ENCODE measurements at places on chromosomes 3 and 15. TPM values are rescaled to one million over a fixed set of nuclear protein-coding genes. Genes with fewer than 3 reads are reported as not detected.

DNA sequence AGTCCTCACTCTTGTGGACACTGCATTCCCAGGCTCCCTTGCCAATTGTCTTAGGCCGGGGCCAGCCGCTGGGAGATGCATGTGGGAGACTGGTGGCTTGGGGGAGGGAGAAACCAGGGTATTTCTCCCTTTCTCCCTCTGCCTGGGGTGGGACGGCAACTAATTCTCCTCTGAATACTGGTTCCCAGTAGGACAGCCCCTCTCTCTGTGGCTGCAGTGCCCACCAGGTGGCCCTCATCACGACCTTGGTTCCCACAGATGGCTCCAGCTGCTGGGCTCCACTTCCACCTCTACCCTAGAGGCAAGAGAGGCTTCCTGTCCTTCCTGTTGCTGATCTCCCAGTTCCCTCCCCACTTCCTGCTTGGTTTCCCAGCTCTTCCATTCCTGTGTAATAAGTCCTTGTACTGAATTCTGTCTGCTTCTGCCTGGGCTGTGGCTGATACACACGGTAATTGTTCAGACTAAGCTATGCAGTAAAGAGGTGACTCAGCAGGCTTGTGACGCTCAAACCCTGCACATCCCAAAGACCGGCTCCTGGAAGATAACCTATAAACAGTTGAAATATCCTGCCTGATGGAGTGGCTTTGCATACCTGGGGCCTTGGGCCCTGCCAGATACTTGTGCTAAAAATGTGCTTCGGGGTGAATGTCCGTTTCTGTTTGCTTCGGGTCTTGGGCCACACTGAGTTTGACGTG lies 20.4 kb upstream of the COPG1 start:
- H3K4me3 ChIP-seq = peak overlapping the region; percentile 78
- DNase-seq = peak; percentile 87
- no peaks in the 10 kb centered on the region for H3K27me3 ChIP-seq
- H3K4me1 ChIP-seq = peaks cover 73% of the 10 kb centered on the region
- H3K36me3 ChIP-seq = no peaks in the 10 kb centered on the region
- peak overlapping the region; percentile 98 for H3K27ac ChIP-seq

CAPN3 gene
- 1.4 TPM for total RNA-seq

- H3K27ac ChIP-seq = no peak overlapping the region
- H3K4me3 ChIP-seq = no peak overlapping the region
- H3K27me3 ChIP-seq = no peaks in the 10 kb centered on the region
- no peaks in the 10 kb centered on the region for H3K36me3 ChIP-seq
- DNase-seq = no peak
- H3K4me1 ChIP-seq = peaks cover 37% of the 10 kb centered on the region
These were observed 6.5 kb upstream of the CRYBG3 start for GRCh38 chr3:97815149-97815917.

DNA sequence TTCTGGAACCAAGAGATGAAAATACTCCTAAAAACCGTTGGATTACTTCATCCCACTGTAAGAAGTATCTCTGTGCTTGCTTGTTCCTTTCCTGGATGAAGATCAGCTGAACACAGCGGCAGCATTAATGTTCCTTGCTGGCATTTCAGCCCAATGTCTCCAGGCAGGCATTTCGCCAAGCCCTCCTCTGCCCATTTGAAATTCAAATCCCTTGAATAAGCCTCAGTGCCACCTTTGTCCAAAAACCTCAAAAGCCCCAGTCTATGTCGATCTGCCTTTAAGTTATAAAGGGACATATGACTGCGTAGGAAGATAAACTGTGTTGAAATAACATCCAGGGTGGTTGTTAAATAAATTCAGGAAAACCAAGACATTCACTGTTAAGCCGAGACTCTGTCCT lies 156.8 kb upstream of the PDZRN3 start:
- H3K36me3 ChIP-seq = peaks cover 4% of the 10 kb centered on the region
- peaks cover 26% of the 10 kb centered on the region for H3K4me1 ChIP-seq
- no peak overlapping the region for H3K27ac ChIP-seq
- no peak for DNase-seq
- peaks cover under 1% of the 10 kb centered on the region for H3K27me3 ChIP-seq

GRCh38 chr3:29611252-29611651 lies 330.4 kb downstream of the RBMS3 start:
- no peak overlapping the region for H3K4me3 ChIP-seq
- no peaks in the 10 kb centered on the region for H3K27me3 ChIP-seq
- H3K36me3 ChIP-seq = peaks cover 4% of the 10 kb centered on the region
- DNase-seq = no peak
- H3K4me1 ChIP-seq = peaks cover 6% of the 10 kb centered on the region

ATG3 gene
- total RNA-seq = 65.6 TPM

DNA sequence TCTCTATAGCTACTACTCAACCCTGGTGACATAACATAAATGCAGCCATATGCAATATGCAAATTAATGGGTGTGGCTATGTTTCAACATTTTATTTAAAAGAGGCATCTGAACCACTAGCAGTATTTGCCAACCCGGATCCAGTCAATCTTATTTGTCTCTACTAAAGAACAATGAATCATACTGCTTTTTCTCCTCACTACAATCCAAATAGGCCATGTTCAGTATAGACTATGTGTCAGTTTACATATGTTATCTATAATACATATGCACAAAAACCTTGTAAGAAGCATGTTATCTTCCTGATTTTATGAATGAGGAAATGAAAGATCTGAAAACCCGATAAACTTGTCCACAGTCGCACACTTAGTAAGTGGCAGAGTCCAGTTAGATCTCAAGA lies 125.7 kb downstream of the STAG1 start:
- peaks cover 37% of the 10 kb centered on the region for H3K4me1 ChIP-seq
- no peak overlapping the region for H3K27ac ChIP-seq
- H3K27me3 ChIP-seq = no peaks in the 10 kb centered on the region
- peaks cover 18% of the 10 kb centered on the region for H3K36me3 ChIP-seq

DNA sequence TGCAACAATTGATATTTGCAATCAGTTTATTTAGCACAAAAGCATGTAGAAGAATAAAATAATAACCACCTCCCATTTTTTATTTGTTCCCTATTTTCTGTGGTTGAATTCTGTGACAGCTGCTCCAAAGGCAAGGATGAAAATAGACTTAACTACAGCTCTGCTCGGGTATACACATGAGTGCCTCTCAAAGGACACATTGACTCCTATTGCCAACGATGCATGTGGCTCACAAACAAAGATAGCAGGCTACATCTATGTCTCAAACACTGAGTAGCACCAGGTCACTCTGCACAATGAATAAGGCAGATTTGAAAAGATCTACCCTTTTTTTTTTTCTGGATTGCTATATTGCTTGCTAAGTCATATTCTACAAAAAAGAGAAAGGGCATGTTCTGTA lies 612.9 kb downstream of the ROBO1 start:
- H3K4me3 ChIP-seq = no peak overlapping the region
- no peaks in the 10 kb centered on the region for H3K36me3 ChIP-seq
- no peak for DNase-seq
- H3K4me1 ChIP-seq = no peaks in the 10 kb centered on the region
- no peak overlapping the region for H3K27ac ChIP-seq

DNA sequence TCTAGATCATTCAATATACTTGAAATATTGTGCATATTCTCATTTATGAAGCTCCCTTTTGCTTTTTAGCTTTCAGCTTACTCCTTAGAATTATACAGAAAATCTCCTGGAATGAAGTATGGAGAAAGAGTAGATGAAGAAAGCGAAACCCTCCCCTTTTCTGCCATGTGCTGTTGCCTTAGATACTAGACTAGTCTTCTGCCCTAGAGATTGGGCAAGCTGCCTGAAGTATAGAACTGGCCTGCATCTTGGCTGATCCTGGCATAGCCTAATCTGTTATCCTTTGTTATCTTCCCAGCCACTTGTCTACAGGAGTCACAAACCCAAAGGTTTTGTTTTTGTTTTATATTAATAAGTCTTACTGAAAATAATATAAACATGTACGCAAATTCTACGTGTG lies 138.8 kb downstream of the RBPMS2 start:
- no peak for DNase-seq
- H3K36me3 ChIP-seq = peaks cover 26% of the 10 kb centered on the region
- no peak overlapping the region for H3K27ac ChIP-seq
